Spinal cord (tissue), 10 donors: ENCODE measurements at places on chromosomes 7 and 10. TPM values are rescaled to one million over a fixed set of nuclear protein-coding genes. Genes with fewer than 3 reads are reported as not detected.

TFEC gene
- 2.6 TPM for polyA plus RNA-seq

DMBT1 gene
- 0.16 TPM for polyA plus RNA-seq

ATRNL1 gene
- polyA plus RNA-seq = 11.7 TPM

FKBP6 gene
- polyA plus RNA-seq = 0.39 TPM

C10orf67 gene
- 0.56 TPM for polyA plus RNA-seq

NKX2-3 gene
- not detected for polyA plus RNA-seq

OR9A2 gene
- not detected for polyA plus RNA-seq

EMX2 gene
- 1.1 TPM for polyA plus RNA-seq

SKIDA1 gene
- 4.5 TPM for polyA plus RNA-seq

C7orf57 gene
- polyA plus RNA-seq = 4.7 TPM

NXPH1 gene
- polyA plus RNA-seq = 71.3 TPM

GHITM gene
- 164 TPM for polyA plus RNA-seq

SFTPA1 gene
- polyA plus RNA-seq = not detected

- no peak for DNase-seq
These were observed 26.8 kb upstream of the BTBD16 start for GRCh38 chr10:122244001-122244975.

DNA sequence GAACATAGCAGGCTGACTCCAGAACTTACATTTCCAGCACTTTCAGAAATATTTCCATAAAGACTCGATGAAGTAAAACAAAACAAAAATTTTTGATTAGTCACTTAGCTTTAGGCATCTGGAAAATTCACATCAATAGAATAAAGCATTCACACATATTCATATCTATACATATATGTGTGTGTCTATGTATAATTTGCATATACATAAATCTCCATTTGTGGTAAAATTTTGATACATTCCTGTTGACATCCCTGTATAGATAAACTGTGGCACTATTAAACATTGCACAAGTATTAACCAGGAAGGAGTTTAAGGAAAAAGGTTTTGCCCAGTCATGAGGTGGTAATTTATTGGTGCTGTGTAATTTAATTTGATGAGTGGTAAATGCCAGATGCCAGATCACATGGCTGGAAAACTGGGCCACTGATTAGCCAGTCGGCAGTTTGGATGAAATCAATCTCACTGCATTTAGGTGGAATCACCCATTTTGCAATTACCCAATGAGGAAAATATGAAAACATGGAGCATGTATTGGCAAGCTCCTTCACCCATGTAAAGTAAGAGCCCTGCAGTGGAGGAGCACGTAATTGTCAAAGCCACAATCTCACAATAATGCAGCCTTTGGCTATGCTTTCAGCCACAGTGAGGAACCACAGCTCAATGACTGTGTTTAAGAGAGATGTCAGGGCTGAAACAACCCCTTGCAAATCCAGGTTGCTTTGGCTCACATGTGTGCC is 294.6 kb downstream of the RNLS start:
- DNase-seq = no peak

- DNase-seq = no peak
These were observed 123.5 kb upstream of the ADCY1 start for GRCh38 chr7:45450571-45451204.

DNA sequence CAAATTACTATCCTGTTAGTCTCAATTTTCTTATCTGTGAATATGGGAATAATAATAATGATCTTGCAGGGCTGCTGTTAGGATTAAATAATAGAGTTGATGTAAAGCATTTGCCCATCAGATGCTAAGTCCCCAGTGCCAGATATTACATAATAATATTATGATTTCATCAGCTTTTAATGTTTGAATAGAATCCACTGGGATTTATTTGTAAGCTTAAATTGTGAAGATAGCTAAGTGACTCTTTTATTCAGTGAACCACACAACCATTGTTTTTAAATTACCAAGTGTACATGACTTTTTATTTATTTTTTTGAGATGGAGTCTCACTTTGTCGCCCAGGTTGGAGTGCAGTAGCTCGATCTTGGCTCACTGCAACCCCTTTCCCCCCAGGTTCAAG is 510.3 kb upstream of the DPP6 start:
- no peak for DNase-seq

GRCh38 chr10:100972904-100973535 is 3.7 kb downstream of the SEMA4G start:
- DNase-seq = no peak

DNA sequence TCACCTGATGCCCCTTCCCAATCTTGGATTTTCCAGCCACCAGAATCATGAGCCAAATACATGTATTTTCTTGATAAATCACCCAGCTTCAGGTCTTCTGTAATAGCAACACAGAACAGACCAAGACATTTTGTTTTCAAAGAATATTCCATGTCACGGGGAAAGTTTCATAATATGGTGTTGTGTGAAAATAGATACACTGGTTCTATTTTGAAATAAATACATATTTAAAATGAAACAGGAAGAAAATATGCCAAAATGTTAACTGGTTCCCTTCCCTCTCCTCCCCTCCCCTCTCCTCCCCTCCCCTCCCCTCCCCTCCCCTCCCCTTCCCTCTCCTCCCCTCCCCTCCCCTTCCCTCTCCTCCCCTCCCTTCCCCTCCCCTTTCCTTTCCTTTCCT is 30.3 kb upstream of the CAMK1D start:
- DNase-seq = no peak

- no peak for DNase-seq
These were observed 3.3 kb upstream of the CDCA7L start for GRCh38 chr7:21948887-21949540.

DNA sequence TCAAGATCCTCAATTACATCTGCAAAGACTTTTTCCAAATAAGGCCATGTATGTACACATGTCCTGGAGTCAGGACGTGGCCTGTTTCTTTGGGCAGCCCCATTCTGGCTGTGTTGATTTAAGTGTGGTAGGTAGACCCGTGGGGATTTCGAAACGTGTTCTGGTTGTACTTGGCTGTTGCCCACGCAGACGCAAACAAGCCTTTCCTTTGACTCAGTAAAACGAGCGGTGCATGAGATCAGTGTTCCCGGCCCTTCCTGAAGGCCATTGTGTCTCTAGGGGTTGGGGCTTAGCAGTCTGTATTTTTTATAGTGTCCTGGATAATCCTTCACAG is 64.8 kb upstream of the DNAJB6 start:
- DNase-seq = no peak

GRCh38 chr7:2237109-2237602 is 4.4 kb upstream of the MAD1L1 start:
- DNase-seq = no peak

- DNase-seq = no peak
These were observed 15.6 kb upstream of the FXYD4 start for GRCh38 chr10:43355749-43356371.

GRCh38 chr10:3074145-3074665 is 6.9 kb downstream of the PFKP start:
- no peak for DNase-seq

GRCh38 chr7:30255064-30255769 is 29.2 kb upstream of the ZNRF2 start:
- DNase-seq = no peak

DNA sequence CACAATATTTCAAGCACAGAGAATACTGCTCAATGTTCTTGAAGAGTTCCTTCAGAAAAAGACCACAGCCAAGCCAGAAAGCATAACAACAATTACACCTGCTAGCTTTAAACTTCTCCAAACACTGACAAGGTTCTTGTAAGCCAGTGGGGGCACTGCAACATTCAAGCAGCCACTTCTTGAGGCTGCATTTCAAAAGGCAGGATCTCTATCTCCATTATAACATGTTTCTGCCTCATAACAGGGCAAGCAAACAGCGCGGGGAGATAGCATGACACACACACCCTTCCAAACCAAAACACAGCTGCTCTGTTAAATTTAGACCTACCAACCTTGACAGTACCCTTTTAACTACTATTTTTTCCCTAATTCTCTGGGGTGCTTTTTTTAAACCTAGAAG is 30.8 kb downstream of the CHCHD3 start:
- DNase-seq = peak; percentile 56

GRCh38 chr7:101170617-101171441 is 5.5 kb upstream of the VGF start:
- DNase-seq = no peak

DNA sequence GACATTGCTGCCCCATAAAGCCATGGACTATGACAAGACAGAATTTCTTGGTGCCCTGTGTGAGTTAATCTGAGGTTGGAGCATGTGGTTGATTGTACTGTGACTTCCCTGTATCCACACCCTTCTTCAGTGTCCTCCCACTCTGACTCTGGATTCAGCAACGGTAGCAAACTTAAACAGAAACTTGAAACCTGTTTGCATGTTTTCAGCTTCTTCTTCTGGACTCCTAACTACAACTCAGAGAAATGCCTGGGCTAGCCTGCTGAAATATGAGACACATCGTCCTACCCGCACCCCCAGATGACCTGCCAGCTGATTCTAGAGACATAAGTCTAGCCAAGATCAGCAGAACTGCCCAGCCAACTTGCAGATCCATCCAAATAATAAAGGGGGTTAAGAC is 78.4 kb downstream of the IPMK start:
- DNase-seq = no peak

GRCh38 chr7:32586291-32587221 is 91.3 kb downstream of the AVL9 start:
- DNase-seq = no peak

DNA sequence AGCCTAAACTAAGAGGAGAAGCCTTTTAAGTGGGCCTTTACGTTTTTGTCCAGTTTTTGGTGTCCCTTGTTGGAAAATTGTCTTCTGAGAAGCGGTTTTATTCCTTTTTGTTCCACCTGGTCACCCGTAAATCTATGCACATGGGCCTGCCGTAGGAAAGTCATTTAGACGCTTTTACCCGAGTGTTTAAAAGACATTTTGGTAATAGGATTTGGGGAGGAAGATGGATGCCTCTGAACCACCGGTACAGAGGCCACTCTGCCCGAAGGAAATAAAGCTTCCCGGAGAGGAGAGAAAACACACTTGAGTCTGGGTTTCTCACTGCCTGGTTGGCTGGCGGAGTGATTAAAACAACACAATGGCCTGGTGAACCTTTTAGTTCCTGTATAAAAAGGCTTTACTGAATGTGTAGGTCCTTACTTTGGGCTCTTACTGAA is 760 bp downstream of the THNSL1 start:
- DNase-seq = no peak

- DNase-seq = no peak
These were observed 495.8 kb downstream of the PARD3 start for GRCh38 chr10:34319197-34319846.

GRCh38 chr10:109886037-109886780 is 37.1 kb downstream of the XPNPEP1 start:
- no peak for DNase-seq

- DNase-seq = no peak
These were observed 35.1 kb downstream of the RNF32 start for GRCh38 chr7:156675721-156676120.

- DNase-seq = no peak
These were observed 296.8 kb upstream of the CACNA2D1 start for GRCh38 chr7:82740246-82740848.

- no peak for DNase-seq
These were observed 429.7 kb downstream of the ARL4A start for GRCh38 chr7:13117103-13117502.

GRCh38 chr10:79247373-79248137 is 99.7 kb upstream of the PPIF start:
- no peak for DNase-seq

GRCh38 chr10:4016214-4016740 is 231.3 kb upstream of the KLF6 start:
- DNase-seq = no peak

GRCh38 chr7:156094350-156095146 is 282.3 kb upstream of the SHH start:
- DNase-seq = no peak

DNA sequence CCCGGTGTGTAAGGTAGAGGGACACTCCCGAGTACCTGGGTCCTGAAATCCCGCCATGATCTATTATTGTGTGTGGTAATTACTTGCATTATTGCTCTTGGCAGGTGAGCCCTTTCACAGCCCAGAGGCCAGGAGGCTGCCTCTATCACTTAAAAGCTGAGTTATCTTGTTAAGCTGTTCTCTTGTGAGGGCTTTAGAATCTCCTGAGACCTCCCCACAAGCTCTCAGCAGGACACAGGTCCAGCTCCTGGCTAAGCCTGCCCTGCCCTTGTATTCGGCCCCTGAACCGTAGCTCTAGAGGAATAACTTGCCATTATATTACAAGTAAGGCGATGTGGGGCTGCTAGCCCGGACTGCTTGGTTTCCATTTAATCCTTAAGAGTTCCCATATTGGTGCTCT is 13.9 kb downstream of the SND1 start:
- no peak for DNase-seq

GRCh38 chr10:3398825-3399646 is 226.5 kb upstream of the PITRM1 start:
- DNase-seq = no peak

GRCh38 chr7:149868623-149869290 is 5.0 kb upstream of the ATP6V0E2 start:
- no peak for DNase-seq

DNA sequence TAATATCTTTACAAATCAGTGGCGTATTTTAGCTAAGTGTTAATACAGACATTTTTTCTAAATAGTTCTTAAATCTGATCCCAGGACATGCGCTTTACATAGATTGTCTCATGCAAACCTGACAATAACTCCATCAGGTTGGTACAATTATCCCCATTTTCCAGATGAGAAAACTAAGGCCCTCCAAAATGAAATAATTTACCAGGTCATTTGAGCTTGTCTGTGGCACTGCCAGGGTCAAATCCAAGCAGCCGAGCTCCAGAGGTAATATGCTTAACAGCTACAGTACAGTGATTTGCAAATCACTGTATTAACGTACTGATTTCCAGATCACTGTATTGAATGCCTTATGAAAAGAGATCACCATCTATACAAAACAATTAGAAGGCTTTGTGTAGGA is 223.1 kb downstream of the CHCHD3 start:
- no peak for DNase-seq

DNA sequence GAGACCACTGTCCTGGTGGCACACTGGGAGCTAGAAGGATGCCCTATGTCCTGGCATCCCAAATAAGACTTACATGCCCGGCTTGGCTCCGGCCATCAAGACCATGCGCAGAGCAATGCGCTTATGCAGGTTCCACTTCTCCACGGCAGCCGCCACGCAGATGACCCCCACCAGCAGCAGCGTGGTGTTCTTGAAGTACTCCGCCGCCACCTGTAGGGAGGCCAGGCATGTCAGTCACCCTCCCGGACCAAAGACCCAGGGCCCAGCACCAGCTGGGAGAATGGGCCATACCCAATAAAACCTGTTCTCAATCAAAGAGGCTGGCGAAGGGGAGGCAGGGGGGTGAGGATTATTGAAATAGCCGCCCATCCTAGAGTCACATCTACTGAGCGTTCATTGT is 19.9 kb downstream of the SLC13A4 start:
- no peak for DNase-seq
